Activated naive CD8-positive, alpha-beta T cell treated with anti-CD3 and anti-CD28 coated beads, Interleukin-2, amount 50 U/mL, for 16 hours (primary cell): ENCODE measurements at places on chromosomes 5 and 9.

DNA sequence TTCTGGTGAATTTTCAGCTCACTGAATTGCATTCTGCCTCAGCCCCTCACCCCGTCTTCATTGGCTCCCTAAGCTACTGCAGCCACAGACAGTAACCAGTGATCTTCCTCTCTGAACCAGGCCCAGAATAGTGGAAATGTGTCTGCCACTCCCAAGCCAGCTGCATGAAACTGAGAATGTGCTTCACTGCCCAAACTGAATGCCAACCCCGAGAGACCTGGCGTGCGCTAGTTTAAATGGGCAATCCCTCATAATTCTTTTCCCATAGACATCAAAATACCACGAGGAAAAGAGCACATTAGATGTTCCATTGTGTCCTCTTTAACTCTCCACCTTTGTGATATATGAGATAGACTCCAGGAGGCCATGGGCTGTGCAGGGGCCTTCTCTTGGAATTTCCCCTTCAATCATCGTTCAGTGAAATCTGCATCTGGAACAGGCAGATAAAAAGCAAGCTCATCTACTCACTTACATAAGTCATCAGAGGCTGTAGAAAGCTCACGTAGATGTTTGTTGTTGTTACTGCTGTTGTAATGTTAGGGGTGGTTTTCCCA, 320.2 kb downstream of the NFIB start:
- DNase-seq, result no peak

- peak; percentile 14 for DNase-seq
These were observed 9.9 kb downstream of the ZBED3 start for GRCh38 chr5:77076961-77077828.

DNA sequence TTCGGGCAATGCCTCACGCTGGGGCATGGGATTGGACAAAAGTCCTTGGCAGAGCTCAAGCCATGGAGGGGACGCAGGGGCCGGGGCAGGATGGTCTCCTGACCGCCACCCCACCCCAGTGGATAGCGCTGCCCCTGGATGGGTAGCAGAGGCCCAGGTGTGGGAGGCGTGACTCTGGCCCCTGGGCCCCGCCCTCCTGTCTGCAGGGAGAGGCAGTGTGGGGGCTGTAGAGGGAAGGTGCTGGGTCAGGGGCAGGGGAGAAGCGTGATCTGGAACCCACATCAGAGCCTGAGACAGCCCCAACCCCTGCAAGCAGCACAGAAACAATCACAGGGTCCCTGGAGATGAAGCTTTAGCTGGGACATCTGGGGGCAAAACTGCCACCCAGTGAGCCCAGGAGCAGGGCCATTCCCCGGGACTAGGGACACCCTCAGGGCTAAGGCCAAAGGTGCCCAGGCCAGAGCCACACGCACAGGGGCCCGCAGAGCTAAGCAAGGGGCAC, 36.2 kb downstream of the NACC2 start:
- DNase-seq, result no peak

DNA sequence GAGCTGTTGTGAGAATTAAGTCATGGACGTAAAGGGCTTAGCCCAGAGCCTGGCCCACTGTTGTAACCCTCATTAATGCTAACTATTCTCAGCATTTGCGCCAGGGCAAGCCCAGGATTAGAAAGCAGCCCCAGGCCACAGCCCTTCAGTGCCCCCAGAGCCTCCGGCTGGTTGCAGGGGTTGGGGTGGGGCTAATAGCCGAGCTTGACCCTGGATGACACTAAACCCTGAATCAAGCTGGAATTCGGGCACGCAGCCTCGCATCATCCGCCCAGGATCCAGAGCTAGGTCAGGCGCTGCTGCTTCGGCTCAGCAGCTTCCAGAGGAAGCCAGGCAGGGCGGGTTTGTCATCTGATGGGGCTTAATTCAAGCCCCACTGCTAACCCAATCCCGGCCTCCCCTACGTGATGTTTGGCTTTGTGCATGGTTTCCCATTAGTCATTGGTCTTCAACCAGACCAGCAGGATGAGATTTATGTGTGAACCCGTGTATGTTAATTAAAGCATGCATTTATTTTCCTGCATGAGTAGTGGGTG, 1.2 kb upstream of the MEGF9 start:
- DNase-seq, result no peak

- no peak for DNase-seq
These were observed 506.9 kb downstream of the ZNF608 start for GRCh38 chr5:124239572-124239971.

GRCh38 chr5:140916325-140916724, 9.8 kb upstream of the PCDHAC1 start:
- no peak for DNase-seq

DNA sequence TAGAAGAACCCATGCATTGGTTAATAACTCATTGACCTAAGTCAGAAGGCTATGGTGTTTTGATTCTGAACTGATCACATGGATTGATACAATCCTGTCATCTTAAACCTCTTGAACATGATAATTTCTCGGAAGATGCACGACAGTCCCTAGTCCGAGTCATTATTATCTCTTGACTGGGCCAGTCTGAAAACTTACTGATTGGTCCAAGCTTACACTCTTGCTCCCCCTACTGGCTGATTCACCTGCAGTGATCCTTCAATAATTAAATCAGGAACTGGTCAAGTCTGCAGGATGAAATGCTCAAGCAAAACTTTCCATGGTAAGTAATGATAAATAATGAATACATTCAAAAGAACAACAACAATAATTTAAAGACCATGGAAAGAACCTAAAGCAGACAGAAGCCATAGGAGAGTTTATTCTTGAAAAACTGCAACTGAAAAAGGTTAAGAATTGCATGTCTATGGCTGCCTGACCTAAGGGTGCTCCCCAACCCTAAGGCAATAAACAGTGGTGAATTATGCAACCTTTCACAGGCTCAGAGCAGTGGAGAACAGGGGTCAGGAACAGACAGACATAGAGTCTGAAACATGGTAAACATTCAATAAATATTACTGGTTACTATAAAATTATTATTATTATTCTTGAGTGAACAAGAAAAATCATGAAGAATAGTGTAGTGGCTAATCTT, 79.3 kb downstream of the BRINP1 start:
- DNase-seq, result no peak

GRCh38 chr5:172173564-172174153, 14.4 kb downstream of the STK10 start:
- DNase-seq, result peak; percentile 23

DNA sequence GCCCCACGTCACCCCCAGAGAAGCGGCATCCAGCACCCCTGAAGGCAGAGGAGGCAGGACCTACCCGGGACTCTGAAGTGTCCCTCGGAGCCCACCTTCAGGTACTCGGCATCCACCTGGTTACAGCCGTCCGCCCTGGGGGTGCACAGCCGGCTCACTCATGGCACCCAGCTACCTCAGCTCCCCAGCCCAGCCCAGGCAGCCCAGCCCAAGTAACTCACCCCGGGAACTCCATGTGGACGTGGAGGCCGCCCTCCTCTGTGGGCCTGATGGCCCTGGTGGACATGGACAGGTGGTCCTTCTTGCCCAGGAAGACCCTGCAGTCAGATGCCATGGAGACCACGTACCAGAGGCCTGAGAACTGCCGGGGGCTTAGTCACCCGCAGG, 676 bp downstream of the LCN15 start:
- DNase-seq, result no peak

- DNase-seq, result no peak
These were observed 369.5 kb downstream of the NTRK2 start for GRCh38 chr9:85038824-85039608.

- no peak for DNase-seq
These were observed 14.4 kb upstream of the ZFR start for GRCh38 chr5:32458880-32459495.

GRCh38 chr5:54548565-54548964, 31.0 kb downstream of the SNX18 start:
- no peak for DNase-seq

- no peak for DNase-seq
These were observed 214.7 kb downstream of the TRIO start for GRCh38 chr5:14357851-14358250.

DNA sequence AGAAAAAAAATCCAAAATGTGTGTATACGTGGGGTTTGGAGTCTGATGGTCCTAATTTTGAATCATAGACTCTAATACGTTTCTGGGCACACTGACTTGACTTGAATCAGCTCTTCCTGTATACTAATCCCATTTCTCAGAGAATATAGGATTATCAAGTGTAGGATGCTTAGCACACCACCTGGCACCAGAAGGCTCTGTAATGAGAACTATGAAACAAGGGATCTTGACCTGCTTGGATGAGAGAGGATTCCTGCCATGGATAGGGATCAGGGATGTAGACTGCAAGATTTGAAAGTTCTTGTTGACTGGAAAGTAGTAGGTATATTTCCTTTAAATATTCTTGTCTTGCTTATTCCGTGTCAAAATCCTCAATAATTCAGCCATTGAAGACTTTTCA, 7.8 kb downstream of the HSPA4 start:
- DNase-seq, result no peak

- no peak for DNase-seq
These were observed 1.8 kb downstream of the PCDHA11 start for GRCh38 chr5:140870221-140871201.

DNA sequence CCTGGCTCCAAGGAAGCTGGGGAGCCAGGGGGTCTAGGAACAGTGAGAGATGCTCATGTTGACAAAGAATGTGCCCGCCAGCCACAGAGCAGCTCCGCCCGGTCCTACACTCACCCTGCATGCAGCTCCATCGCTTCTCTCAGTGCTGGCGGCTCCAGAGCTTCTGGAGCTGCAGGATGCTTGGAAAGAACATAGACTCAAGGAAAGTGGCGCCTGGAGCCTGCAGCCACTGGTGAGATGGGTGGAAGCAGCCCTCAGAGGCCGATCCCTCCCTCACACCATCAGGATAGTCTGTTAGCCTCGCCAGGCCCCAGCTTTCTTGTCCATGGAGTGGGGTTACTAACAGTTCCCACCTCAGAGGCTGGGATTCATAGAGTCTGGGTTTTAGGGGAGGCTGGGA, 26.4 kb upstream of the SLC6A19 start:
- no peak for DNase-seq

GRCh38 chr9:114369216-114370130, 18.3 kb downstream of the AKNA start:
- DNase-seq, result no peak

DNA sequence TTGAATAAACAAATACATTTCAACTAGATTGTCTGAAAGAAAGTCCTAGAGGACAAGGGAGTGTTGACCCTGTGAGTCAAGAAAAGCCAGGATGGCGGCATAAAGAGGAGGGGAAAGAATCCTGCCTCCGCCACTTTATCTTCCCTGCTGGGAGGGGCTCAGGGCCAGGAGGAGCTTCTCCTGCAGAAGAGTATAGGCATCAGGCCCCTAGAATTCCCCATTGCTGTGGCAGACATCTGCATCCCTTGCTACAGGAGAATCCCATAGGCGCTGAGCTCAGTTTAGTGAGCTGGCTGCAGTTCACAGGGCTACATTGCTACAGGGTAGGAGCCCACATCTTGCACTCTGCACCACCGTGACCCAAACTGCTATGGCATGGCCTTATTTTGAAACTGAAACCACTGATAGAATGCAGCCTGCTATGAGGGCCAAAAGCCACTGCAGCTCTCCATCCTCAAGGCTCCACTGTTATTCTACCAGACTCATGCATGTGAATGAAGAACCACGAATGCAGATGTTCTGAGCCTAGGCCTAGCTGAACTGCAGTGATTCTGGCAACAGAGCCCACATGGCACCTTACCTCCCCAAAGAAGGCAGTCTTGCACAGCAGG, 941.4 kb upstream of the CTNND2 start:
- DNase-seq, result no peak

DNA sequence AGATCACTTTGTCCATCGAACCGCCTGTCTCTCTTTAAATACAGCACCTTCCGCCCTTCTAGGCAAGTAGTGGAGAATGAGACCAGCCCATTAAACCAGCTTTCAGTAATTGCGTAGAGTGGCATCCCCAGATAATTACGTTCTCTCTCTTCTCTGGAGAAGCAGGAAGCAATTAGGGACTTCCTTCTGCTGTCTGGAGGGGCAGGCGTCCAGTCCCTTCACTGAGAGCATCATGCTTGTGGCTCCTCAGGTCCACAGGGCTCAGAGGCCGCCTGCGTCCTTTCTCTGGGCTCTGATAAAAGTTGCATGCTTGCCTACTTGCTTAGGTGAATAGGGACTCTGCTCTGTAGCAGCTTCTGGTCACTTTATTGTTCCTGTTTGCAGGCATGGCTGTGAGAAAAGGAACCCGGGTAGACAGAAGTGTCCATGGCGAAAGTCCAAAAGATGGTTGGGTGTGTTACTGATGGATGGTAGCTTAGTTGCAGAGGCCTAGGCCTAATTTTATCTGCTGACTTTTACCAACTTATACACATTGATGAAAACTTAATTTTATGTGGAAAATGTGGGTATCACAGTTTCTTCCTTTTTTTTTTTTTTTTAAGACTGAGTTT, 299.1 kb upstream of the PANK3 start:
- DNase-seq, result no peak

GRCh38 chr5:141729387-141730006, 47.5 kb upstream of the ARAP3 start:
- DNase-seq, result no peak

GRCh38 chr9:84212246-84212645, 128.3 kb downstream of the SLC28A3 start:
- no peak for DNase-seq

DNA sequence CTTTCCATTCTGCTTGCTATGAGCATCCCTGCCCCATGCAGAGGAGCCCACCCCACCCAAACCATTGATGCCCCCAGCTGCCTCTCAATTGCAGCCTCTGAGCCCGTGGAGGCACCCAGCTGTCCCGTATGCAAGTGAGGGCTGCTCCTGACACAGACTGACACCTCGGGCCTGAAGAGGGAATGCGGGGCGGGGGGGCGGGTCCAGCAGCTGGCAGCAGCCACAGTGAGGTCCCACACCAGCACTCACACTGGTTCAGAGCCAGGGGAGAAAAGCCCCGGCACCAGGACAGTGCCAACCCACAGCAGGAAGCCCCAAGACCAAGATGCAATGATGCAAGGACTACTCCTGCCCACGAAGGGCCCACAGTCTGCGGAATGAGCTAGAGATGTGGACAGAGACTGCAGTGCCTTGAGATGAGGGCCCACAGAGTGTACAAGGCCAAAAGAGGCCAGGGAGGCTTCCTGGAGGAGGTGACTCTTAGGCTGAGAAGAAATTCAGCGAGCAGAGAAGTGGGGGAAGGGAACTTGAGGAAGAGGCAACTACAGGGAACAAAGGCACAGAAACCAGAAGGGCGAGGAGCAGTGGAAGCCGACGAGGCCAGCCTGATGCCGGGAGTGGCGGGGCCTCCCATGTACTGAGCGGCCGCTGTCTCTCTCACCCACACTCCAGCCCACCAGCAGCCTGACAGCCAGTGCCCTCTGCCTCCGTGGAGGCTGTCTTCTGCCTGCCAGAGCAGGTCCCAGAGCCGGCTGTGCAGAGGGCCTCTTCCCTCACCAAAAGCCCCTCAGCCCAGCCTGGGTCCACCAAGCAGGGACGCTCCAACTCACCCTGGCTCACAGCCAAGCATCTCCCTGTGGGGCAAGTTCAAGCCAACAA, 9.2 kb downstream of the EEIG1 start:
- DNase-seq, result no peak

GRCh38 chr5:142432961-142433360, 108.1 kb upstream of the SPRY4 start:
- no peak for DNase-seq

GRCh38 chr5:76086095-76086494, 2.9 kb downstream of the SV2C start:
- no peak for DNase-seq
